Epithelial cell of proximal tubule (primary cell): ENCODE measurements at places on chromosomes 12 and 14. TPM values are rescaled to one million over a fixed set of nuclear protein-coding genes. Genes with fewer than 3 reads are reported as not detected.

The GALNT6 gene
- 32.4 and 72.7 TPM in 2 replicates for total RNA-seq

The NTN4 gene
- total RNA-seq = 110 and 120 TPM in 2 replicates

The DCN gene
- total RNA-seq = 1.6 and 12.5 TPM in 2 replicates

The KRT85 gene
- total RNA-seq = not detected in 2 replicates

The KRT4 gene
- not detected in 2 replicates for total RNA-seq

The NGB gene
- 0.12 and 0.14 TPM in 2 replicates for total RNA-seq

The TTC8 gene
- total RNA-seq = 10.2 and 10.8 TPM in 2 replicates

The SIX6 gene
- total RNA-seq = not detected in 2 replicates

The AICDA gene
- total RNA-seq = not detected in 2 replicates

The P2RX2 gene
- not detected in 2 replicates for total RNA-seq

The RBM19 gene
- total RNA-seq = 26.5 and 32.2 TPM in 2 replicates

The TRIM9 gene
- total RNA-seq = 0.36 and 0.69 TPM in 2 replicates

The KRT83 gene
- not detected in 2 replicates for total RNA-seq

The DENND5B gene
- total RNA-seq = 8.6 and 13.9 TPM in 2 replicates

The KANSL2 gene
- total RNA-seq = 69.0 and 90.4 TPM in 2 replicates

The IFI27L1 gene
- 15.2 and 40.2 TPM in 2 replicates for total RNA-seq

The KRT75 gene
- not detected in 2 replicates for total RNA-seq
